Activated T-helper 1 cell treated with Interleukin-2 at 50 U/mL for 16 hours (primary cell): ENCODE measurements at places on chromosomes 3 and 15.

DNA sequence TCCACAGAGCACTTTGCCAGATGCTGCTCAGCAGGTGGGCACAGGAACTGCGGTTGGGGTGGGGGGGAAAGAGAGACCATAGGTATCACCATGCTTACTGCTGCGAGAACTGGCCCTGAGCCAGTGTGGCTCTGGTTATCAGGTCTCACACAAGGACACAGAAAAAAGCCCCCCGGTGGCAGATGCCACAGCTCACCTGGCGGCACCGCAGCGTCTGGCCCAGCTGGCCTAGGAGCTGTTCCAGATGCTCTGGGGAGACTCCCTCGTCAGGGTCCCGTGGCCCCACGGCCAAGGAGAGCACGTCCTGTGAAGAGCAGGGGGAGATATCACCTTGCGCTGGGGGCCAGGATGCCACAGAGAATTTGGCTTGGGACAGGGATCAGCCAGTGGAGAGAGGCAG, 10.8 kb downstream of the CDAN1 start:
- no peak for DNase-seq

- DNase-seq = no peak
Observed at GRCh38 chr3:161031134-161031533, 74.0 kb downstream of the B3GALNT1 start.

DNA sequence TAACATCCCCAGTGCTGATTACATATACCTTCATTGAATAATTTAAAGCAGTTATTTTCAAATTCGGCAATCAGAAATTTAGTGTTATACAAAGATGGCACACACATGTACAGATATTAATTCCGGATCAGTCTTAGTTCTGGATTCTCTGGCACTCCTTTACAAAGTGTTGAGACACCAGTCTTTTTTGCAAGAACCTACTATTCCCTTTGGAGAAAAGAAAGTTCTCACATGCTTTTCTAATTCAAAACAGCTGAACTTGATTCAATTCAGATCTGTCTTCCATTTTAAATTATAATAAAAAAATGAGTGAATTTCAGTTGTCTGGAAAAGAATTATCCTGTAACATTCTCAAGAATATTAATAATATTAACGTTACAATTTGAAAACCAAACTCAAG, 20.4 kb downstream of the CCDC191 start:
- no peak for DNase-seq

DNA sequence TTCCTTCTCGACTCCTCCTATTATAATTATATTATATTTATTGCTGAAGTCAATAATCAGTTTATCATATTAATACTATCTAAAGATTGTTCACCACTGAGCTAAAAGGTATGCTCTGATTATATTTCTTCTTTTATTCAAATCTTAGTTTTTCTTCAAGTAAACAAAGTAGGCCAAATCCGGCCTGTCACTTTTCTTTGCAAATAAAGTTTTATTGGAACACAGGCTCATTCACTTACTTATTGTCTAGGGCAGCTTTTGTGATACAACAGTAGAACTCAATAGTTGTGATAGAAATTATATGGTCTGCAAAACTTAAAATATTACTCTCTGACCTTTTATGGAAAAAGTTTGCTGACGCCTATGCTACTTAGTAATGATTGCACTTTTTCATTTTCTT, 92.4 kb upstream of the DNAJC19 start:
- no peak for DNase-seq

- DNase-seq = no peak
Observed at GRCh38 chr3:59381282-59381681, 331.5 kb upstream of the CFAP20DC start.

DNA sequence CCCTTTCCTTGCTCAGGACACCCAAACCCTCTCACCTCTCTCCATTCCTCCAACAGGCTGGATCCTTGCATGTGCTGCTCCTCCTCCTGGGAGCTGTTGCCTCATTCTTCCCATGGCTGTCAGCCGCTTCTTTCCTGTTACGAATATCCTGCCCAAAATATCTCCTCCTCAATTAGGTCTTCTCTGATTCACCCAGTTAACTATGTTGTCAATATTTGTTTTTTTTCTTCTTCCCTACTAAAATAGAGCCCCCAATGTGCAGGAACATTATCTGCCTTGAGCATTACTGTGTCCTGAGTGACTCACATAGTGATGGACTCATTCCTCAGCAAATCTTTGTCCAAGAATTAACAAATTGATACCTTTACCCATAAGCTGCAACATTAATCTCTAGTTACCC, 357.2 kb downstream of the CLSTN2 start:
- no peak for DNase-seq

DNA sequence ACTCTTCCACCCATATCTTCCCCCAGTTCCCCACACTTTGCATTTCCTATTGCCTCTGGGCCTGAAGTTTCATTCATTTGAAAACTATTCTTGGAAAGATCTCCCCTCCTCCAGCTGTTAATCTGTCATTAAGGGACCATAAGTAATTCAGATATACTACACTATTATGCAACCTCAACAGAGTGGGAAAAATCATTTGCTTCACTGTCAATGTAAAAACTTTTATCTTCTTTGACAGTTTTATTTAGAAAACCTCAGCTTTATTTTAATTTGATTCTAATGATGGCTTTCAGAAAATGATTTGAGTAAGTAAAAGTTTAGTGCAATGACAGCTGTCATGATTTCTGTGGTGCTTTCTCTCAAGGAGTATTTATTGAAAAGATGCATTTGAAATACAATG, 435.3 kb upstream of the KCNMB2 start:
- no peak for DNase-seq

- DNase-seq = no peak
Observed at GRCh38 chr3:181025204-181025603, 35.7 kb upstream of the DNAJC19 start.

DNA sequence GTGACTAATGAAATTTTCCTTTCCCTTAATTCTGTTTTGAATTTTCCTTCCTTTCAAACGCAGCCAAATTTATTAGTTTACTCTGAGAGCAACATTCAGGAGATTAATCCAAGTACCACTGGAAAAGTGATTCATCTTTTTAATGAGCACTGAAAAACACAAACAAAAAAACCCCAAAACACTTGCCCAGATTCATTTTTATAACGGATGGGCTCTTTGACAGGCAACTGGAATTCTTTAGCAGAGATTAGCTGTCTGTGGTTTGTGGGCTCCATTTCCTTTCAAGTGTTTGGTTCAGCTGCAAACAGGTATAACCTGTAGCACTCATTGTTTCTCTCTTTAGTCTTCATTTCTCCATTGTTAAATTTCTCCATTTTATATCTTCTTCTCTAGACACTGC, 3.1 kb upstream of the POLR2M start:
- no peak for DNase-seq

GRCh38 chr15:74793135-74794028, 11.5 kb downstream of the CSK start:
- DNase-seq = peak; percentile 67

DNA sequence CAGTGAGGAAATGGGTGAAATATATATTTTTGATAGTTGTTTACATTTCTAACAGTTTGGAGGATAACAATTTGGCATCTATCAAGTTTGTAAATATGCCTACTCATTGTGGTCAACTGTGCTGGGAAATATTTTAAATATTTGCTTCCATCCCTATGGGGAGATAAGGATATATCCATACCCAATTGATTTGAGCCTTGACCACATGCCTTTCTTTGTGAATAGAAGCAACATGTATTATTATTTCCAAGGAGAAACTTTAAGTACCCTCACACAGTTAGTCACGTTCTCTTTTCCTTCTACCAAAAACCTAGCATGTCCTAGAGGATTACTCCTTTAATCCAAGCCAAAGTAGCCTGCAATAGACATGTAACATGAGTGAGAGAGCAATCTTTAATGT, 245.4 kb upstream of the CBLB start:
- no peak for DNase-seq

DNA sequence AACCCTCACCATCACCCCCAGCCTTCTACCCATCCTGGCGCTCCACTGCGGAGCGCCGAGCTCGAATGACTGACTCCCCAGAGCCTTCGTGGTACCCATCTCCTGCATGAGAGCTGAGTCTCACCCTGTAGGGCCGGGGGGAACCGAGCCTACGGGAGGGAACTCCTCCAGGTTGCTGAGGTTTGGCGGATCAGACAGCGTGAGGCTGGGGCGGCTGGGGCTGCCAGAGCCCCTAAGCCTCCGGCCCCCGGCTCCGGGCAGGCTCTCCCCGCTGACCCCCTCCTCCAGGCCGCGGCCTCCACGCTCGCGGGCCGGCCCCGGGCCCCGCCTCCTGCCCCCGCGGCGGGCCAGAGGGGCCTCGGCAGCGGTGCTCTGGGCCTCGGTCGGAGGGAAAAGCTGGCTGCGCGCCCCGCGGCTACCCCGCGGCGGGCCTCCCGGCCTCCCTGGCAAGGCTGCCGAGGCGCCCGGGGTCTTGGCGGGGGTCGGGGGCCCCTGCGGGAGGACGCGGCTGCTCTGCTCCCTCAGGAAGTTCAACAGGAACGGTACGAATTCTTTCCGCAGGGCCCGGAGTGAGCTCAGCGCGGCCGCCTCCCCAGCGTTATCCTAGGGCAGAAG, 643 bp downstream of the CDAN1 start:
- DNase-seq = no peak

DNA sequence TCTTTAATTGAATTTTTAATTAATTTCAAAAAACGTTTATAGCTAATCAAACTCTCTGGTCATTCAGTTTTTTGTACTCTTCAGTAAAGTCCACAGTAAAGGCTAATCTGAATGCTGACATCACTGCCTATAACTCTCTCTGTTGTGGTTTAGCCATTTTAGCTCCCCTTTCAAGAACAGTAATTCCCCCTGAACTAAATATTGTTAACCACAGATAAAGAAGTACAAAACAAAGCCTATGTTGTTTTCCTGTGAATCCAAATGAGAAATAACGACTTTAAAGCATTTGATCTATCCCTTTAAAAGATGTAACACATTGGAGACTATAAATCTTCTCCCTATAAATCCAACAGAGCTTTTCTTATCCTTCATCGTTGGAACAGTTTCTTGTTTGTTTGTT, 94.2 kb downstream of the ZBTB20 start:
- no peak for DNase-seq

- DNase-seq = no peak
Observed at GRCh38 chr3:94362393-94362792, 299.5 kb downstream of the NSUN3 start.
